ELR (cell line): ENCODE measurements at places on chromosomes 4 and X.

- DNase-seq, result no peak
These were observed 132.5 kb downstream of the ATP10D start for GRCh38 chr4:47617607-47618006.

DNA sequence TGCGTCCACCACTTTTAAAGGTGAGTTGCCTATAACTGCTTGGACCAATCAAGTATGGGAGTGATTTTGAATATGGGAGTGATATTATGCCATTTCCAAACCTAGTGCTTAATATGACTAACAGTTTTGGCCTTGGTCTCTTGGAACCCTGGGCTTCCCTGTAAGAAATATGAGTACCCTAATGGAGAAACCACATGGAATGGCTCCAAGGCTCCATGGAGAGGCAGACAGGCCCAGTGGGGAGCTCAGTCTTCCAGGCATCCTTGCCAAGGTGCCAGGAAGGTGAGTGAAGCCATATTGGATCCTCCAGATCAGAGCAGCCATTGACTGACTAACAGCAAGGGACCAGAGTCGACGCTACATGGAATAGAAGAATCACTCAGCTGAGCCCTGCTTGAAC, 53.2 kb downstream of the MAML3 start:
- DNase-seq, result no peak

GRCh38 chrX:38117485-38117884, 103.2 kb downstream of the SRPX start:
- peak; percentile 15 for DNase-seq

- DNase-seq, result peak; percentile 1
These were observed 43.9 kb upstream of the MTMR1 start for GRCh38 chrX:150649096-150649870.

DNA sequence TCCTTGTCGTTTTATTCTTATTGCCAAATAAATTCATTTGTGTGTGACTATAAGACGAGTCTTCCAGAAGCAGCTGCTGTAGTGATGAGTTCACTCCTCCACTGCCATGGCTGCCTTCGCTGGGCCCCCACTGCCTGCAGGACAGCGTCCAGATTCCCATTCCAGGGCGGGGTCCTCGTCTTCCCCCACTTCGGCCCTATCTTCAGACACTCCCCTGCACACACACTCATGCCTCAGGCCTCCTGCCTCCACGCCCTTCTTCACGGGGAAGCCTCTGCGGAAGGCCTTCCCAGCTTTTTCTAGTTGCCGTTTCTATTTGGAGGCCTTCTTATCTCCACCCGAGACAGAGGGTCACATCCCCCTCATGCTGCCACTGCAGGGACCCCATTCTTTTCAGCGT, 80.4 kb downstream of the SHROOM2 start:
- no peak for DNase-seq
